Activated gamma-delta T cell (primary cell): ENCODE measurements at places on chromosomes 7 and 10.

GRCh38 chr7:152076324-152076821, 50.9 kb downstream of the GALNT11 start:
- no peak for DNase-seq

DNA sequence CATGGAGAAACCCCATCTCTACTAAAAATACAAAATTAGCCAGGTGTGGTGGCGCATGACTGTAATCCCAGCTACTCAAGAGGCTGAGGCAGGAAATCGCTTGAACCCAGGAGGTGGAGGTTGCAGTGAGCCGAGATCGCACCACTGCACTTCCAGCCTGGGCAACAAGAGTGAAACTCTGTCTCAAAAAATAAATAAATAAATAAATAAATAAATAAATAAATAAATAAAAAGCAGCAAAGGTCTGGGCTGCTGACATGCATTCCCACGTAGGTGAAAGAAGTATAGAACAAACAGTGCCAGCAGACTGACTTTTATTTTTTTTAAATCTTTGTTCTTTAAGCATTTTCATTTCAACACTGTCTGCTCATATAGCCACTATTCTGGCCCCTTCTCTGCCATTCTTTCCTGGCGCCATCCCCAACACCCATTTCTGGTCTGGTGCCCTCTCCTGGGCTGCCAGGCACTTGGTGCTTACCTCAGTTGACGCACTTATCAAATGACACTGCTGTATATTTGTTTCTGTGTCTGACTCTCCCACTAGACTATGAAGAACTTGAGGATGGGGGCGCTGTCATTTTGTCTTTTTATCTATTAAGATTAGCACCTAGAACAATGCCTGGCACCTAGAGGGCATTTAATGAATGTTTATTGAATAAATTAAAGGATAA, 15.6 kb downstream of the FAM107B start:
- no peak for DNase-seq

DNA sequence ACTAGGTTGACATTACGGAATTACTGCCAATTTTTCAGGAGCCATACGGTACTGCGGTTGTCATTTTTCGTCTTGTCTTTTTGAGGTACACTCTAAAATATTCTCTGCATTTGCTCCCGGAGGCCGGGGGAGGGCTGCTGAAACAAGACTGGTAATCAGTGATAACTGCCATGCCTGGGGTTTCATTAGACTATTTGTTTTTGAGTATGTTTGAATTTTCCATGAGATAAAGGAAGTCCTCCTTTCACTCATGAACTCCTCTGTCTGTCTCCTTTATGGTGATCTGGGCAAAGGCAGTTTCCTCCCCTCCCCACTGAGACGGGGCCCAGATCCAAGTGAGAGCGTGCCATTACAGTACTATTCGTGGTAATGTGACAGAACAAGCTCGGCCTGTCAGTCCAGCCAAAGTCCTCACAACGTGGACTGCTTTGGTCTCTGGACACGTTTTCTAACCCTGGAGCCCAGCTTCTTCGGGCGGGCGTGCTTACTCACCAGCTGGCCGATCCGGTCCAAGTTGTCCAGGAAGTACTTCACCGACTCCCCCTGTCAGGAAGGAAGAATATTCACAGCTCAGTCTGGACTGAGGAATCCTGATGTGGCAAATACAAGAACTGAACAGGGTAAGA, 45.1 kb downstream of the AMZ1 start:
- no peak for DNase-seq

DNA sequence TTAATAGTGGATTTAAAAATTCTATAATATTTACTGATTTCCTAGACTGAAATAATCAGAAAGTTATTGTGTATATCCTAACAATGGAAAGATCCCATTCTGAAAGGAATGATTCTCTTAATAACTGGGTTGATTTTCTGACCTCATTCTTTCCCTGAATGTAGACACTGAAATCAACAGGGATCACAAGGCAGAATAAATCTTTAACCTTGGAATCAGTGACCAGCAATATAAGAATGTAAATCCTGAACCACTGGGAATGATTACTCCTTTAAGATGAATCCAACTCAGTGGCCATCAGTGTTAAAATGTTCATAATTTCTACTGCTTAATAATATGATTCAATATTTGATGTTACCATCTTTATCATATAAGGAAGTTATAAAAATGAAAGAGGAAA, 47.6 kb downstream of the ANKRD26 start:
- DNase-seq = no peak

GRCh38 chr10:115861864-115862263, 411.1 kb downstream of the GFRA1 start:
- DNase-seq = no peak

GRCh38 chr7:145030754-145031153, 194.9 kb upstream of the TPK1 start:
- DNase-seq = no peak

- no peak for DNase-seq
These were observed 79.2 kb upstream of the PPP1R3C start for GRCh38 chr10:91711885-91712680.

- DNase-seq = no peak
These were observed 131.4 kb downstream of the GPAM start for GRCh38 chr10:112052166-112052565.

- no peak for DNase-seq
These were observed 354.7 kb downstream of the PHTF2 start for GRCh38 chr7:78153285-78153684.

- DNase-seq = no peak
These were observed 148.1 kb upstream of the CELF2 start for GRCh38 chr10:10869592-10869991.

DNA sequence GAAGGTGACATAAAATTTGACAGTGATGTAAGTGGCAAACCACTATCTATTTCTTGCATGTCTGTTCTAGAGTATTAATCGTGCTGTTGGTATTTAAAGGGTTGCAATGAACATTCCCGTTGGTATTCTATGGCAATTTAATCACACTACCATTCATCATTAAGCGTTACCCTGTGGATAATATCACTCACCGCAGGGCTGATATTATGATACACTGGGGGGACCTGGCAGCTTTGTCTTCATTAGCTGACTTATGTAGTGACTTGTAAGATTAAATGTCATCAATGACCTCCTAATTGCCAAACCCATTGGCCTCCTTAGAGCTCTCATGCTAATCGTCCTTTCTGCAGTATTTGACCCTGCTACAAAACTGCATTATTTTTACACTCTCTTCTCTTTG, 624.5 kb upstream of the VSTM2A start:
- no peak for DNase-seq

DNA sequence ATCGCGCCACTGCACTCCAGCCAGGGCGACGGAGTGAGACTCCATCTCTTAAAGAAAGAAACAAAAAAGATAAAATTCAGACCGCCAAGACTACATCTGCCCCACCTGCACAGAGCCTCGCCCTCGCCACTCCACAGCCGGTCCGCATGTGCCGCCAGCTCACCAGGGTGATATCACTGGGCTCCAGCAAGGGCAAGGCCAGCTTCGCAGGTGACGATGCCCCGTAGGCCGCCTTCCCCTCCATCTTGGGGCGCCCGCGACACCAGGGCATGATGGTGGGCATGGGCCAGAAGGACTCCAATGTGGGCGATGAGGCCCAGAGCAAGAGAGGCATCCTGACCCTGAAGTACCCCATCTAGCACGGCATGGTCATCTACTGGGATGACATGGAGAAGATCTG, 34.0 kb downstream of the KIFBP start:
- no peak for DNase-seq

GRCh38 chr10:103790580-103790979, 64.8 kb downstream of the SH3PXD2A start:
- DNase-seq = no peak

- no peak for DNase-seq
These were observed 277.7 kb upstream of the KLF6 start for GRCh38 chr10:4062751-4063150.

GRCh38 chr10:117132751-117133231, 5.3 kb downstream of the VAX1 start:
- DNase-seq = no peak

DNA sequence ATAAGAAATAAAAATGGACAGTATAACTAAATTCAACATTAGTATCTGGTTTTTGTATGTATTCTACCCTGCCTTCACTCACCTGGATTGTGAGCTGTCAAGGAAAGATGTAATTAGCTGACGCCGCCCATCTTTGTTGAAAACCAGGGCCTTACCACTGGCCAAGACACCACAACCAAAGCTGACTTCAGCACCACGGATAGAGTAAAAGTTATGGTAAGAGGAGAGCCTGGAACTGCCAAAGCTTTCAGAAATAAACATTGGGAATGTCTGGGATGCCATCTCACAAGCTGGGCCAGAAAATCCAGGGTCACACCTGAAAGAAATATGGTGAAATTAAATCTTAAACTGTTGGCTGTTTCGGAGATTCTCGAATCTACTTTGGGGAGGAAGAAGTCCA, 190.1 kb upstream of the SLC26A5 start:
- no peak for DNase-seq

DNA sequence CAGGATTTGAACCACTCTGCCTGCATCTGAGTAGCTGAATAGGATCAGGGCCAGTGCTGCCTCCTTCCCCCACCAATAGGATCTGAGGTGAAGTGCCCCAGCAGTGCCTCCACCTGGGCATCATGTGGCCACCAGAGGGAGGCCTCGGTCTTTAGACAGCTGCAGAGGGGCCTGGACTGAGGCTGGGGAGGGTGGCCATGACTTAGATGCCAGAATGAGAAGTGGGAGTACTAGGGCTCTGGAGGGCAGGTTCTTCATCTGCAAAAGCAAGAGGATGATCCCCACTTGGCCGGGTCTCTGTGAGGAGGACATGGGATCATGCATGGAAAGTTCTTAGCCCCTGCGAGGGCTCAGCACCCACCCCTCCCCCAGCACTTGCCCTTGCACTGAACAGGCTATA, 56.9 kb downstream of the NEUROG3 start:
- no peak for DNase-seq

GRCh38 chr10:113907166-113907565, 52.7 kb downstream of the NHLRC2 start:
- no peak for DNase-seq

DNA sequence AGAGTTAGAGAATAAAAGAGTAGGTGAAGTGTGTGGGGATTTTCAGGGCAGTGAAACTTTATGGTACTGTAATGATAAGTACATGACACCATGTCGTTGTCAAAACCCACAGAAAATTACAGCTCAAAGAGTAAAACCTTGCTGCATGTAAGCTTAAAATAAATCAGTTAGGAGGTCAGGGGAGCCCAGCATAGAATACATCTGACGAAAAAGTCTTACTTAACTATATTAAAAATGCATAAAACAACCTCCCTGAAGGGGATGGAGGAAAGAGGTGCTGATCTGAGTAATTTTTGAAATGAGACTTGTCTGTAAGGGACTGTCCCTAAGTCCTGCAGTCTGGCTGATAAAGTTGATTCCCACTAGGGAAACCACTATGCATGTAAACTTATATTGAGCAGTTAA, 49.8 kb upstream of the AKR1E2 start:
- DNase-seq = no peak

DNA sequence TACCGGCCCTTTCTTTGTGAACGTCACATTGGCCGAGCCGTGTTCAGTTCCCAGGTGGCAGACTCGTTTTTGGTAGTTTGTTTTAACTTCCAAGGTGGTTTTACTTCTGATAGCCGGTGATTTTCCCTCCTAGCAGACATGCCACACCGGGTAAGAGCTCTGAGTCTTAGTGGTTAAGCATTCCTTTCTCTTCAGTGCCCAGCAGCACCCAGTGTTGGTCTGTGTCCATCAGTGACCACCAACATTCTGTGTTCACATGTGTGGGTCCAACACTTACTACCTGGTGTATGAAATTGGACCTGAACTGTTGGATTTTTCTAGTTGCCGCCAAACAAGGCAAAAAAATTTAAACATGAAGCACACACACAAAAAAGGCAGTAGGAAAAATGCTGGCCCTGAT, 9.9 kb upstream of the CSGALNACT2 start:
- no peak for DNase-seq

- DNase-seq = no peak
These were observed 84.5 kb downstream of the ATXN7L1 start for GRCh38 chr7:105791926-105792325.

- no peak for DNase-seq
These were observed 134.1 kb upstream of the EEPD1 start for GRCh38 chr7:36018816-36019484.

GRCh38 chr7:113087071-113087998, 708 bp upstream of the GPR85 start:
- DNase-seq = no peak

DNA sequence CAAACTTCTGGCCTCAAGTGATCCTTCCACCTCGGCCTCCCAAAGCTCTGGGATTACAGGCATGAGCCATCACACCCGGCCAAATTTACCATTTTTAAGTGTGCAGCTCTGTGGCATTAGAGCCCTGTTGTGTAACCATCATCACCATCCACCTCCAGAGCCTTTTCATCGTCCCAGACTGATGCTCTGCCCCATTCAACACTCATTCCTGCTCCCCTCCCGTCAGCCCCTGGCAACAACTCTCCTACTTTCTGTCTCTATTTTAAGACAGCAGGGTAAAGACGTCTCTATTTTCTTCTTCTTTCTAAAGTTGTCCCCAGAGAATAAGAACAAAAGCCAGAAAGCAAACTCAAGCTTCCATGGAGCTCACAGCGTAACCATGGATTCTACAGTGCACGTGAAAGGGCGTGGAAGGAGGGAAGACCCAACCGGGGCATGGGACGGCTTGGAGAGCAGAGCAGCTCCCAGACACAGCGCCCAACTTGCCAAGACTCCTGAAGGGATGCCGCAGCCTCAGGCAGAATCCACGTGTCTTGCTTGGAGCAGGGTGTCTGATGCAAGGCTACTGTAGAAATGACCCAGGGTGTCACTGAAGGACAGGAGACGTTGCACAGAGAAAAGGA, 42.7 kb upstream of the PITRM1 start:
- no peak for DNase-seq

GRCh38 chr10:25615926-25616325, 318.1 kb upstream of the MYO3A start:
- DNase-seq = no peak

- no peak for DNase-seq
These were observed 9.9 kb downstream of the VPS50 start for GRCh38 chr7:93242106-93242505.

GRCh38 chr10:35331894-35332640, 4.2 kb upstream of the CCNY start:
- DNase-seq = no peak

DNA sequence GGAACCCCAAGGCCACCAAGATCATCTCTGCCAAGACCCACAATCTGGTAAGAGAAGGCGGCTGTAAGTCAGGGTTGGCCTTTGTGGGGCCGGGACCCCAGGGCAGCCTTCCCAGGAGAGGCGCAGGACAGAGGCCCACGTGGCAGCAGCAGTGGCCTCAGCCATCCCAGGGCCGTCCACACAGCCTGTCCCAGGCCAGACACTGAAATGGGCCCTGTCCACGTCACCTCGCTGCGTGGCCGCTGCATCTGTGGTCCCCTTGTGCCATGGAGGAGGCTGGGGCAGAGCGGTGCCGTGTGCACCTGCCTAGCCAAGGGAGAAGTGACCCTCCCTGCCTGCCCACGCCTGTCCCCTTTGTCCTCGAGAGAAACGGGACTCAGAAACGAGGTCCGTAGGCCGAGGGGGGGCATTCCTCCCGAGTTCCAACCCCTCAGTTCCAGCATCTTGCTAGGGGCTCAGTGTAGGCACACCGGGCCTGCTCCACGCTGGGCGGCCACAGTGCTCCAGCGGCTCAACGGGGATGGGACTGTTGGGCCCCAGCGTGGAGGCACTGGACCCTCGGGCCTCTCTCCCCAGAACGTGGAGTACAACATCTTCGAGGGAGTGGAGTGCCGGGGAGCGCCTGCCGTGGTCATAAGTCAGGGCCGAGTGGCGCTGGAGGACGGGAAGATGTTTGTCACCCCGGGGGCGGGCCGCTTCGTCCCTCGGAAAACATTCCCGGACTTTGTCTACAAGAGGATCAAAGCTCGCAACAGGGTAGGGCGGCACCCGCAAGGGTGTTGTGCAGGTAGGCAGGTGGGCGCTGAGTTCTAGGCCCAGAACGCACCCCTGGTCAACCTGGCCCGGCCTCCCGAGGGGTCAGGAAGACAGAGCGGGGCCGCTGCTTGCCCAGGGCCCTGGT, 15.6 kb downstream of the DPYSL4 start:
- no peak for DNase-seq
